Diencephalon (tissue), 1 donor: ENCODE measurements at places on chromosomes 5 and 9. TPM values are rescaled to one million over a fixed set of nuclear protein-coding genes. Genes with fewer than 3 reads are reported as not detected.

SPDL1 gene
- total RNA-seq = 29.8 TPM

PCDH12 gene
- total RNA-seq = 3.2 TPM

AQP7 gene
- total RNA-seq = not detected

INSYN2B gene
- 7.4 TPM for total RNA-seq

DBH gene
- under 0.01 TPM for total RNA-seq

WASHC1 gene
- 6.2 TPM for total RNA-seq

TRIM14 gene
- total RNA-seq = 2.8 TPM

FRRS1L gene
- 132 TPM for total RNA-seq

CAMK2A gene
- 59.7 TPM for total RNA-seq

LCN6 gene
- not detected for total RNA-seq

ANKRD33B gene
- total RNA-seq = 1.8 TPM

PCDHA7 gene
- total RNA-seq = 15.2 TPM

SEMA5A gene
- total RNA-seq = 47.5 TPM

VAV2 gene
- 17.5 TPM for total RNA-seq

GPR150 gene
- 0.23 TPM for total RNA-seq

MEF2C gene
- total RNA-seq = 104 TPM

COL5A1 gene
- 6.9 TPM for total RNA-seq

OTULINL gene
- 14.1 TPM for total RNA-seq

MPDZ gene
- total RNA-seq = 64.1 TPM

C9orf50 gene
- 0.23 TPM for total RNA-seq

GDNF gene
- 0.23 TPM for total RNA-seq

TLE1 gene
- 60.2 TPM for total RNA-seq

SLC25A2 gene
- total RNA-seq = 0.23 TPM

TRIM36 gene
- 102 TPM for total RNA-seq

SERINC5 gene
- 58.6 TPM for total RNA-seq

IL13 gene
- total RNA-seq = not detected

PDLIM4 gene
- 6.2 TPM for total RNA-seq

NRG2 gene
- total RNA-seq = 5.1 TPM

ANKRD34B gene
- total RNA-seq = 3.0 TPM

ITGA2 gene
- total RNA-seq = 4.4 TPM

DAP gene
- total RNA-seq = 12.9 TPM

PLAC8L1 gene
- total RNA-seq = 0.69 TPM

SYK gene
- total RNA-seq = 4.2 TPM

UAP1L1 gene
- 0.69 TPM for total RNA-seq

LCN9 gene
- total RNA-seq = not detected
